NCI-H460 (cell line): ENCODE measurements at places on chromosomes 1 and 21. TPM values are rescaled to one million over a fixed set of nuclear protein-coding genes. Genes with fewer than 3 reads are reported as not detected.

Gene SLC16A4
- 412 and 417 TPM in 2 replicates for total RNA-seq

Gene HEYL
- 0.66 and 0.77 TPM in 2 replicates for total RNA-seq

Gene YARS1
- 169 and 184 TPM in 2 replicates for total RNA-seq

Gene NPPA
- not detected in 2 replicates for total RNA-seq

Gene IFNAR2
- 1.8 and 3.3 TPM in 2 replicates for total RNA-seq

Gene CFHR3
- 3.6 and 5.0 TPM in 2 replicates for total RNA-seq

- no peak for DNase-seq
Measured at GRCh38 chr1:157025856-157026255, 19.7 kb downstream of the ARHGEF11 start.

- no peak for DNase-seq
Measured at GRCh38 chr1:30417701-30418046, 305.7 kb downstream of the MATN1 start.

DNA sequence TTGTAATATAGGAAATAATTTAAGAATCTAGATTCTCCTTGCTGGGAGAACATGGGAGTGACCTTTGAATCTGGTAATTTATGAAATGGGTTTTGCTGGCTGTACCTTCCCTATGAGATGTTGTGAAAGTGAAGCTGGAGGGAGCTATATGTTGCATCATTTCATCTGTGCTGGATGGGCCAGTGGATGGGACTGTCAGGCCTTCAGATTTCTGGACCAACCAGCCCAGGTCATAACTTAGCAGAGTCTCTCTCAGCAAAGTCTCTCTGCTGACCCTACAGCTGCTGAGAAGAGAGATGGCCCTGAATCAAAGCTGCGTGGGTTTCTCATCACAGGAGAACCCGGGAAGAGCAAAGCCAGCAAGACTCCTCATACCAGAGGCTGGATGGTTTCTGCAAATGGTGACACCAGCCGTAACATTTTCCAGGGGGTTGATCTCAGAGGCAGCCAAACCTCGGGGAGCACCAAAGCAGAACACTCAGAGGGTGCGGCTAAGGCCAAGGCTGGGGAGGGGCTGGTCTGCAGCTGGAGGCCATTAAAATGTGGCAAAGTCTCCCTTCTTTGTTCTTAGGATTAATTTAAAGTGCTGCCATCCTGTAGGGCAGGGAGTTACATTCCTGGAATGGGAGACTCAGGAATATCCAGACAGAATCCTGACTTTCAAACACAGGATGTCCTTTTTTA is 18.2 kb upstream of the PTGFRN start:
- no peak for DNase-seq

DNA sequence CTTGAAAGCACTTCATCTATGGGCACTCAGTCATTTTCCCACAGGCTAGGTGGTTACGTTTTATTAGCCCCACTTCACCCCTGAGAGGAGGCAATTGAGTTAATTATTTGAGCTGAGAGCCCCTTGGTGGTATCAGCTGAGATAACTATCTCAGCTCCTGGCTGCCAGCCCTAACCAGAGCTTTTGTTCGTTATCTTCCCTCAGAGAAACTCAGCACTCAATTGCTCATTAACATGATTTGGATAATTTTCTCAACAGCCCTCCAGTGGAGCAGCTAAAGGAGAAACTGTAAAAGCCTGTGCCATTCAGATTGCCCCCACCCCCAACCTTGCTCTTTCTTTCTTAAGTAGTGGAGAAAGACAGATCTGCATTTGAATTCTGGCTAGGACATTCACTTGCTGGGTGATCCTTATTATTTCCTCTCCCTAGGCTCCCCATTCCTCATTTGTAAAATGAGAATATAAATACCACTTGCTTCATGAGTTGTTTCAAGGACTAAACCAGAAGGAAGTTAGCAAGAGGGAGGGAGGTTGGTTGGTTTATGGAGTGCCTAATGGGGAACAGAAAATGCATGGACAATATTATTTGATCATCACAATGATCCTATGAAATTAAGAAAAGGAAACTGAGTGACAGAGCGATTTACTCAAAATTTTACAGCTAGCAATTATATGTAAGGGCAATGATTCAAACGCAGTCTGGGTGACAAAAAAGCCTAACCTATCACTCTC is 218.7 kb upstream of the FGGY start:
- DNase-seq: no peak

- no peak for DNase-seq
Measured at GRCh38 chr1:107110326-107110725, 30.5 kb upstream of the NTNG1 start.

DNA sequence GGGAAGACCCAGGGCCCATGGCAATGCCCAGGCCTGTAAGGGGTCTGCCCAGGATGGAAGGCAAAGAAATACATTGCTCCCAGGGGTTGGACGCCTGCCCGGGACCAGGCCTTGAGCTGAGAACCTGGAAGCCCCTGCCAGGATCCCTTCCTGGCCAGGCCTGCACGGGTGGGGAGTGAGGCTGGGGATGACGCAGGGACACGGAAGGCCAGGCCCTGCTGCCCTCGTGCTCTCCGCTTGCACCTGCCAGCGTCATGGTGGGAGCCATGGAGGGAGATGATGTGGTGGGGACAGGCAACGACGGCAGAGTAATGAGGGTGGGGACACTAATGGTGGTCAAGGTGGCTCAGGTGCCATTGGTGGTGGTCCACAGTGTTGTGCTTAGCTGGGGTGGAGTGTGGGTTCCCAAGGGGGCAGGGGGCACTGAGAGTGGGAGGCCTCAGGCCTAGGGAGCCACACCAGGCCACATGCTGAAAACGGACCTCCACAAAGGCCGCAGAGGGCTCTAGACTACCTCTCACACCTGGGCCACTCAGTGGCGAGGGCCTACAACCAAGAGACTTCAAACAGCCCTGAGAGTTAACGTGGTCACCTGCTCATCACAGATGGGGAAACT is 4.3 kb downstream of the HES3 start:
- no peak for DNase-seq

DNA sequence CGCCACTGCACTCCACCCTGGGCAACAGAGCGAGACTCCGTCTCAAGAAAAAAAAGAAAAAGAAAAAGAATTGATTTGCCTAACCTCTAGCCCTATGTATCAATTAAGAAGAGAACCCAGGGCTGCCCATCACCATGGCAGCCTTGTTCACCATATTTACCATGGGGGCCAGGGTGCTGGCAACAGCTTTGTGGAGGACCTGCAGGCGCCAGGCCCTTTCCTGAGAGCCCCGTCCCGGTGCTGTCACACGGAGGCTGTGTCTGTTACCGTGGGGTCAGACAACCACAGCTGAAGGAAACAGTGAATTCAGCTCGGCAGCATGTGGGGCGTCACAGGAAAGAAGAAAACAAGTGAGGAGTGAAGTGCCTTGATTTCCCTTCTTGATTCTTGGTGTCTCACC is 6.5 kb upstream of the NBL1 start:
- no peak for DNase-seq

GRCh38 chr1:6464514-6464836 is 1.5 kb downstream of the TNFRSF25 start:
- DNase-seq: no peak

DNA sequence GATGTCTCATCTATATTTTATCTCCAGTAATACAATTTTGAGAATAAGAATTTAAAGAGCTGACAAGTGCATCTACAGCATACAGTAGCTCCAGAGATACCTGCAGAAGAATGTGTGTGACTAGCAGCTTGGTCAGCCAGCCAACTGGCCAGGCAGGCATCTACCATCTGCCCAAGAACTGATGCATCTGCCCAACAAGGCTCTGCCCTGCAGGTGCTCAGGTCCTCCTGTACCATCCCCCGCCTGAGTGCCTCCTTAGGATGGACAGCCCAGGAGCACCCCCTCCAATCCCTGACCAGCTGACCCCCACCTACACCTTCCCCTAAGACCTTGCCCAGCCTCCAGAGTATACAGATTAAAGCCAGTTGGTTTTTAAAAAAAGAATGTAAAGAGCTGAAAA is 30.3 kb downstream of the TMEM69 start:
- no peak for DNase-seq

- DNase-seq: no peak
Measured at GRCh38 chr1:10824821-10825540, 28.5 kb upstream of the CASZ1 start.

- DNase-seq: no peak
Measured at GRCh38 chr1:243902100-243902499, 52.1 kb upstream of the AKT3 start.

DNA sequence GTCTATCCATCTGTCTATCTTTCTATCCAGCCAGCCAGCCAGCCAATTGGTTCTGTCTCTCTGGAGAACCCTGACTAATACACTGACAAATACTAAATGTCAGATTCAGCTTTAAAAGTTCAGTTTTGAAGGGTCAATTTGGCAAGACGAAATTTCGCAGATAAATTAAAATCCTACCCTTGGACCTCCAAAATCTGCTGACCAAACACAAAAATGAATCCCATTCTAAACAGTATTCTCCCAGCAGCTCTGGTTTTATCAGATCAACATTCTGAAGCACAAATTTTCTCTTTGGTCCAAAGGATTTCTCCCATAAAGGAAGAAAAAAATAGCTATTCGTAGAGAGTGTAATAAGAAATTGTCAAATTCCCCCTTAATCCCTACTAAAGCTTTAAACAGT is 248.6 kb downstream of the RERE start:
- no peak for DNase-seq

GRCh38 chr1:44328671-44329416 is 26.2 kb downstream of the ERI3 start:
- DNase-seq: no peak

DNA sequence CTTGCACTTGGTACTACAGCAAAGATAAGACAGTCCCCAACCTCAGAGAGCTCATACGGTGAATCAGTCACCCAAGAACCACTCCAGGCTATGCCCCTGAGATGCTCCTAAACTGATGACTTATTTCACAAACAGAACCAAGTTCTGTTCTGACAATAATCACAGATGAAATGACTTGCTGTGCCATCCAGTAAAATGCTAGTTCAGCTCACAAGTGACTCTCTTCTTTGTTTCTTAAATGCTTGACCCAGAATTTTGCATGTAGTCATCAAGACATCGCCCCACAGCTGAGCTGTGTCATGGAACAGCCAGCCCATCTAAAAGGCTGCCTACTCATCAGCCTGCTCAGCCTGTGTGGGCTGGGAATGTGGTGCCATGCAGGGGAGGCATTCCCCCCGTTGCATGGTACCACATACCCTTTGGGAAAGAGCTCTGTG is 6.1 kb upstream of the SLC19A2 start:
- no peak for DNase-seq

DNA sequence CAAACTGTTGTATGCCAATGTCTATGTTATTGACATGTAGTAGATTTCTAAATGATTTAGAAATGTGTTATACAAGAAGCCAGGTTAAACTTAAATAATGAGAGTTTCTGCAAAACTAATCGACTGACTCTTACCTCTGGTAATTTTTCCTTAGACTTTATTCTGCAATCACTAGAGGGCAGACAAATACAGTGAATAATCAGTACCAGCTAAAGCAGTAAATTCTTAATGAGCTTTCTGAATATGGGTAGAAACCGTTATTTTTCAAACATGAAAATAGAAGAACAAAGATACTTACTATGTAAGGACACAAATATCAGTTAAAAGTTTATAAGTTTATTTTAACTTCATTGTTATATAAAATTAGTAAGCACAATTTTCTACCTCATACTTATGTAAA is 97.9 kb upstream of the RGS1 start:
- DNase-seq: peak; percentile 69

DNA sequence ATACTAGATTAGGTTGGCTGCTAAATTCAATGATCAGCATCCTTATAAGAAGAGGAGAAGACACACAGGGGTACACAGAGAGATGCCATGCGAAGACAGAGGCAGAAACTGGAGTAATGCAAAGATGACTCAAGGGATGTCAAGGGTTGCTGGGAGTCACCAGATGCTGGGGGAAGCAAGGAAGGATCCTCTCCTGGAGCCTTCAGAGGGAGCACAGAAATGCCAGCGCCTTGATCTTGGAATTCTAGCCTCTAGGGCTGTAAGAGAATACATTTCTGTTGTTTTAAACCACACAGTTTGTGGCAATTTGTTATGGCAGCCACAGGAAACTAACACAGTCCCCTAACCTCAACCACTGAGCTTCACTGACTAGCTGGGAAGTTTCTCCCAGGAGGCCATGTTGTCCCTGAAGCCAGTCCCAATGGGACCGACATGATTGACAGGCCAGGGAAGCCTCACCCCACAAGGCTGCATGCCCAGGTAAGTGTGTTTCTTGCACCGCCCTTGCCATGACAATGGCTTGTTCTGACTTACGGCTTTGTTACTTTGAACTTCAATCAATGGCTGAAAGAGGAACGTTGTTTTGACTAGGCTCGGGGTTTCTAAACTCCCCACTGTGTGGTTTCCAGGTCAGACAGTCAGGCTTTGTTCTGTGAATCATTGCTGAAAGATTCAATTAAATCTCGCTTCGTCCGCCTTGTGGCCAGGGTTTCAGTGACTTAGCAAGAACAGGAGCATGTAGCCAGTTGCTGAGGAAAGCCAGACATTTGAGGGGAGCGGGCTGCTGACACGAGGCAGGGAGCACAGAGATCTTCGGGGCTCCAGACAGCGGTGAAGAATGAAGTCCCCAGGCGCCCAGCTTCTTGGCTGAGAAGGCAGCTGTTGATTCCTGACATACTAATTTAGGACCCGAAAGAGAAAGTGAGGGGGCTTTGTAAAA is 62.3 kb downstream of the RUNX1 start:
- no peak for DNase-seq

- no peak for DNase-seq
Measured at GRCh38 chr1:165355977-165356811, at the start of gene LMX1A. Gene LMX1A, minus strand, starts transcription at chr1:165356715. Its CDS starts 1,156 bp downstream, at chr1:165355559.

GRCh38 chr1:202967684-202968281 is 726 bp upstream of the CYB5R1 start:
- DNase-seq: no peak

DNA sequence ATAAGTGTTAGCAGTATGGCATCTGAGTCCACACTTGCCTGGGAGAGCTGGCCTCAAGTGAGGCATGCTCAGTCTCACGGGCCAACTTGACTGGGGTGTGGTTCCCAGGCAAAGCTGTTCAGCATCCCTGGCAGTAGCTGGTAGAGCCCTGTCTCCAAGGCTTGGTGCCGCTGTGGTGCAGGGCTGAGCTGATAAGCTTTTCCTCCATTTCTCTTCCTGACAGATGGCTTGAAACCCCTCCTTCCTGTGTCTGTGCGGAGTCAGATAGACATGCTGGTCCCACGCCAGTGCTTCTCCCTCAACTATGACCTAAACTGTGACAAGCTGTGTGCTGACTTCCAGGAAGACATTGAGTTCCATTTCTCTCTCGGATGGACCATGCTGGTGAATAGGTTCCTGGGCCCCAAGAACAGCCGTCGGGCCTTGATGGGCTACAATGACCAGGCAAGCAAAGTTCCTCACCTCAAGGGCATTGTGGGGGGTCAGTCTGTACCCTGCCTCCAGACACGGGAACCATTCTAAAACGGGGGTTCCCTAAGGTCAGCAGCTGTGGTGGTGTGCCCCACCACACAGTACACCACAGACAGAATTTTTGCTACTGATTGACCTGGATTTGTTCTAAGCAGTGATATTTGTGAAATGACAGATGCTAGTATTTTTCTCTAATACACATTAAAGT is 13.7 kb upstream of the MIIP start:
- no peak for DNase-seq

- no peak for DNase-seq
Measured at GRCh38 chr1:54995013-54995760, 3.5 kb upstream of the BSND start.

GRCh38 chr21:46069719-46070279 is 28.1 kb upstream of the COL6A2 start:
- DNase-seq: no peak
